Neural crest cell (in vitro differentiated cells): ENCODE measurements at places on chromosomes 4 and X.

- no peaks in the 10 kb centered on the region for H3K27me3 ChIP-seq
- peaks cover 71% of the 10 kb centered on the region for H3K4me1 ChIP-seq
- H3K4me3 ChIP-seq = peak within 1 kb of the TSS; percentile 94
- H3K36me3 ChIP-seq = peaks cover 2% of the 10 kb centered on the region
- peak; percentile 54 for DNase-seq
Observed at GRCh38 chrX:24149351-24150050, at the start of gene ZFX. ZFX (plus strand) TSS chrX:24149729; CDS start chrX:24172743, 23,014 bp downstream.

DNA sequence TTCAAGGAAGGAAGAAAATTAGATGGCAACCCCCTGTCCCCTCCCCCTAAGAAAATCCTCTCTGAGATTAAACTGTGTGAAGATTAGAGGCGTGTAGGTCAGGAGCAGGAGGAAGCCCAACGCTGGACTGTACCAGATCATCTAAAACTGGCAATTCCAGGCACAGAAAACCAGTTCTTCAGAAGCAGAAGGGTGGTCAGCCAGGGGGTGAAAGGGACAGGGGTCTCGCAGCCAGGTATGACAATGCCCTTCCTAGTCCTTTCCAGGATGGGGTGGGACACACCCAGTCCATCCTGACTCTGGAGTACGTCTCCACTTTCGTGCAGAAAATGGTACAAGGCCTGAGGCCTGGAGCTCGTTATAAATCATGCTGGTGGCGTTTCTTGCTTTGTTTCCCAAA, 3.3 kb upstream of the RHOH start:
- H3K4me3 ChIP-seq = no peak overlapping the region
- H3K4me1 ChIP-seq = peaks cover 19% of the 10 kb centered on the region
- no peak overlapping the region for H3K27ac ChIP-seq
- no peaks in the 10 kb centered on the region for H3K27me3 ChIP-seq

GRCh38 chrX:48972220-48973164, 848 bp upstream of the KCND1 start:
- peak; percentile 15 for DNase-seq
- H3K4me1 ChIP-seq = peaks cover 9% of the 10 kb centered on the region
- H3K27me3 ChIP-seq = peaks cover 10% of the 10 kb centered on the region

DNA sequence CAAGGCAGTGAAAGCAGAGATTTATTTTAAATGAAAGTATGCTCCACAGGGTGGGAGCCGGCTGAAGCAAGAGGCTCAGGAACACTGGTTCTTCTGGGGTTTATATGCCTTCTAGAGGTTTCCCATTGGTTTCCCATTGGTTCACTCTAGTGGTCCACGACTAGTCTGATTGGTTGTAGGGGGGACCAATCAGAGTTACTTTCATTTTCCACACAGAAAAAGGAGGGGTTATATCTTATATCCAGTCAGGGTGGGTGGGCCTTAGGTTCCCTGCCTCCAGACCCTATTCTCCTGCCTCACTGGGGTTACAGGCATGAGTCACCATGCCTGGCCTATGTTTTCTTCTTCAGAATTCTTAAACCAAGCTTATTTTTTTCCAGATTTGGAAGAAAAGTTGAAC, 101.6 kb downstream of the KLHL8 start:
- DNase-seq = no peak

DNA sequence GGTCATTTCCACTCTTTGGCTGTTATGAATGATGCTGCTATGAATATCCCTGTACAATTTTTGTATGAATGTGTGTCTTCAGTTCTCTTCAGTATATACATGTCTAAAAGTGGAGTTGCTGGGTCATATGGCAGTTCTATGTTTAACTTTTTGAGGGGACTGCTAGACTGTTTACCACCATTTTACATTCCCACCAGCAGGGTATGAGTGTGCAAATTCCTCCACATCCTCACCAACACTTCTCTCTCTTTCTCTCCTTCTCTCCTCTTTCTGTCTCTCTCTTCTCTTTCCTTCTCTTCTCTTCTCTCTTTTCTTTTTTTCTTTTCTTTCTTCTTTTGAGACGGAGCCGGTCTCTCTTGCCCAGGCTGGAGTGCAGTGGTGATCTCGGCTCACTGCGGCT, 7.8 kb downstream of the WWC2 start:
- H3K27ac ChIP-seq = no peak overlapping the region
- peaks cover 3% of the 10 kb centered on the region for H3K4me1 ChIP-seq
- DNase-seq = no peak
- peak overlapping the region; percentile 17 for H3K4me3 ChIP-seq
- no peaks in the 10 kb centered on the region for H3K27me3 ChIP-seq

- no peak overlapping the region for H3K27ac ChIP-seq
- H3K27me3 ChIP-seq = peaks cover 18% of the 10 kb centered on the region
- no peak overlapping the region for H3K4me3 ChIP-seq
- DNase-seq = no peak
Observed at GRCh38 chrX:24335871-24336270, 22.0 kb upstream of the SUPT20HL2 start.

DNA sequence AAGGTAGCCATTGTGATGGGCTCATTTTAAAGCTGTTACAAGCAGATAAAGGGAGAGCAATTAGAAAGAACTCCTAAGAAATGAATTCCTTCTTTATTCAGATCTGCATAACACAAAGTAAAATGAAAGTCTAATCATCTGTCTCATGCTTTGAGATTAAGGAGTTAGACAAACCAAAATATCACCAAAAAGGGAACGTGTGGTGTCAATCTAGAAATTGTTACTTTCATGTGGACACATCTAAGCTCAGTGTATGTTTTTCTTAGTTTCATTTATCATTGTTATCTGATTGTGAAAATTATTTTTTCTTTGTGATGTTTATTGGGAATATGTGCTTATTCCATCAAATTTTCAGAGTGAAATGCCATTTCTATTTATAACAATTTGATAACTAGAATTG, 80.3 kb downstream of the BANK1 start:
- H3K27me3 ChIP-seq = no peaks in the 10 kb centered on the region
- H3K4me1 ChIP-seq = no peaks in the 10 kb centered on the region
- H3K4me3 ChIP-seq = no peak overlapping the region
- no peak for DNase-seq
- H3K36me3 ChIP-seq = no peaks in the 10 kb centered on the region
- H3K27ac ChIP-seq = no peak overlapping the region

DNA sequence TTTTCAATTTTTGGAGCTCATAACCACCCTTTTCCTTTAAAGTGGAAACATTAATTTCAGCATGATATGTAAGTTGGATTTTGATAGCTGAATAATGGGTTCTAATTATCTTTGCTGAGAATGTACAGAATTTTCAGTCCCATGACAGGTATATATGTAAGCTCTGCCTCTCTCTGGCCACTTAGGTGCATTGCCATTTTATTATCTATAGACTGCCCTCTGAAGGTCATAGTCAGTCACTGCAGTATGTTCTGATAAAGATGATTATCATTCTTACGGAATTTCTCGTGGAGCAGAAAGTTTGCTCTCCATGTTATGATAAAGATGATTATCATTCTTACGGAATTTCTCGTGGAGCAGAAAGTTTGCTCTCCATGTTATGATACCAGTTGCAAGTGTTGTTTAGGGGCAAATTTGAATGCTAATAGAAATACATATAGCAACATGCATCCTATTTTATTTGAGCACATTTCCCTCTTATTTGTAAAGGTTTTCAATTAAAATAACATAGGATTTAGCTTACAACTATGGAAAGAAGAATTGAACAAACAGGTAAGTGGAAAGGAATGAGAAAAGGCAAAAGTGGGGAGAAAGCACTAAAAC, 10.4 kb downstream of the AFP start:
- peaks cover 8% of the 10 kb centered on the region for H3K4me1 ChIP-seq
- H3K36me3 ChIP-seq = no peaks in the 10 kb centered on the region
- no peaks in the 10 kb centered on the region for H3K27me3 ChIP-seq
- H3K4me3 ChIP-seq = no peak overlapping the region

DNA sequence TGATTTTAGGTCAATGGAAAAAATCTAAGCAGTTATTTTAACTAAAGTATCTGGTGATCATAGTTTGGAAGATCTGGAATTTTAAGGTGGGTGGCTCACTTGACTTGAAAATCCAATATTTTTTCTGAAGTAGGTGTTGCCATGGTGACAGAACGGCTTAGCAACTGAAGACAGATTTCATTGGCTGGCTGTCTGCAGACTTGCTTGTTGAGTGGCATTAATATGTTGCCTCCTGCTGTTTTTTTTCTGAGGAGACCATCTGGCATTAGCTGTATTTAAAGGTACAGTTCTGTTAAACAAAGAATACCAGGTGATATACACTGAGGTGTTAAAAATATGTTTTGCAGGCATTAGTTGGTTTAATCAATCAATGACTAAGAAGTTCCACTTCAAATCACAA, 19.8 kb downstream of the CPE start:
- peaks cover 7% of the 10 kb centered on the region for H3K4me1 ChIP-seq
- peaks cover 8% of the 10 kb centered on the region for H3K36me3 ChIP-seq
- H3K27ac ChIP-seq = no peak overlapping the region
- peak overlapping the region; percentile 20 for H3K4me3 ChIP-seq
- peak; percentile 11 for DNase-seq

- peaks cover 5% of the 10 kb centered on the region for H3K4me1 ChIP-seq
- H3K4me3 ChIP-seq = no peak overlapping the region
- no peak overlapping the region for H3K27ac ChIP-seq
- H3K27me3 ChIP-seq = peaks cover 7% of the 10 kb centered on the region
- no peak for DNase-seq
- H3K36me3 ChIP-seq = no peaks in the 10 kb centered on the region
Observed at GRCh38 chr4:145219090-145219489, 38.7 kb upstream of the OTUD4 start.

- no peaks in the 10 kb centered on the region for H3K36me3 ChIP-seq
- no peaks in the 10 kb centered on the region for H3K27me3 ChIP-seq
- H3K27ac ChIP-seq = no peak overlapping the region
- H3K4me3 ChIP-seq = no peak overlapping the region
Observed at GRCh38 chrX:39728025-39728424, 369.7 kb downstream of the BCOR start.

DNA sequence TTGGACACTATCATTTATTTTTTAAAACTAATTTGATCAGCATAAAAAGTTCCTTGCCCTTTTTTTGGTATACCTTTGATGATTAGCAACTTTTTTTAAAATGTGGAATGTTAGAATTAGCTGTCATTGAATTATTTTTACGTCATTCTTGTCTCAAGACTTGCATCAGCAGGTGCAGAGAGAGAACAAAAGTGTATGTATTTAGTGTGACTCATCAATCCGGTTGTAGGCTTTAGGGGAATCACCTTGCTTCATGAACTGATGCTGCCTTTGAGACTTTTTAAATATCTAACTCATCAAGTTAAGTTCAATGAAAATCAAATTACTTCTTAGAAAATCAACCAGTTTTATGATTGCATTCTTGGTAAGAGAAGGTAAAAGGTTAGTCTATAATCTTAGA, 125.1 kb downstream of the ARX start:
- no peak for DNase-seq
- H3K36me3 ChIP-seq = peaks cover 42% of the 10 kb centered on the region
- H3K4me3 ChIP-seq = no peak overlapping the region
- peaks cover 7% of the 10 kb centered on the region for H3K4me1 ChIP-seq

DNA sequence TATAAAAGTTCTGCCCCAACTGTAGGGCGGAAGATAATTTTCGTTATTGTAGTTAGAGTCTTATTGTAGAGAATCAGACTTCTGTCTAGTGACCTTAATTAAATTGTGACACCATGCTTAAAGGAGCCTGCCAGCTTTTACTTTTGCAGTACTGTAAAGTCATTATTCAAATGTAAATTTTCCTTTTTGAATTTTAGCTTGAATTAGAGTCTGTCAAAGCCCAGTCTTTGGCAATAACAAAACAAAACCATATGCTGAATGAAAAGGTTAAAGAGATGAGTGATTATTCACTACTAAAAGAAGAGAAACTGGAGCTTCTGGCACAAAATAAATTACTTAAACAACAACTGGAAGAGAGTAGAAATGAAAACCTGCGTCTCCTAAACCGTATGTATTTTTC, 21.8 kb downstream of the OFD1 start:
- H3K27me3 ChIP-seq = no peaks in the 10 kb centered on the region
- no peak for DNase-seq
- no peaks in the 10 kb centered on the region for H3K4me1 ChIP-seq
- no peak overlapping the region for H3K27ac ChIP-seq
- H3K4me3 ChIP-seq = no peak overlapping the region

- peak overlapping the region; percentile 52 for H3K27ac ChIP-seq
- H3K4me3 ChIP-seq = no peak overlapping the region
- H3K36me3 ChIP-seq = peaks cover 3% of the 10 kb centered on the region
- no peak for DNase-seq
- no peaks in the 10 kb centered on the region for H3K27me3 ChIP-seq
Observed at GRCh38 chrX:54695816-54696487, 102.1 kb downstream of the ITIH6 start.

DNA sequence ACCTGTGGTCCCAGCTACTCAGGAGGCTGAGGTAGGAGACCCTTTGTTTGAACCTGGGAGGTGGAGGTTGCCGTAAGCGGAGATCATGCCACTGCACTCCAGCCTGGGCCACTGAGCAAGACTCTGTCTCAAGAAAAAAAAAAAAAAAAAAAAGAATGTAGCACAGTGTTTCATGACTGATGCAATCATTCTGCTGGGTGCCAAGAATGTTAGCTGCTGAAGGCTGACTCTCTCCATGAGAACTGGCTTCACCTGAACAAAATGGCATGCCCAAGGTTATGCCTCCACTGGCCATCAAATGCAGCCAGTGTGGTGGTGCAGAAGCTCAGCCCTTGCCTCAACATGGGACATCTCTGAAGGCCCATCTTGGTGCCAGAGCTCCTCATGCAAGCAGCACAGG, 412.1 kb downstream of the ADAM29 start:
- H3K4me1 ChIP-seq = no peaks in the 10 kb centered on the region
- H3K27me3 ChIP-seq = no peaks in the 10 kb centered on the region
- no peak overlapping the region for H3K27ac ChIP-seq
- no peak for DNase-seq
- no peaks in the 10 kb centered on the region for H3K36me3 ChIP-seq

GRCh38 chr4:926538-926937, 5.6 kb downstream of the GAK start:
- peaks cover 28% of the 10 kb centered on the region for H3K4me1 ChIP-seq
- DNase-seq = peak; percentile 41
- H3K36me3 ChIP-seq = peaks cover 5% of the 10 kb centered on the region
- H3K27ac ChIP-seq = no peak overlapping the region
- no peaks in the 10 kb centered on the region for H3K27me3 ChIP-seq

- no peak overlapping the region for H3K4me3 ChIP-seq
- H3K27ac ChIP-seq = peak overlapping the region; percentile 19
- H3K4me1 ChIP-seq = peaks cover 56% of the 10 kb centered on the region
Observed at GRCh38 chrX:71992711-71993110, 82.1 kb downstream of the NHSL2 start.

GRCh38 chr4:68466751-68467150, 19.5 kb downstream of the TMPRSS11E start:
- no peak for DNase-seq
- no peaks in the 10 kb centered on the region for H3K4me1 ChIP-seq
- H3K4me3 ChIP-seq = no peak overlapping the region
- no peaks in the 10 kb centered on the region for H3K36me3 ChIP-seq

DNA sequence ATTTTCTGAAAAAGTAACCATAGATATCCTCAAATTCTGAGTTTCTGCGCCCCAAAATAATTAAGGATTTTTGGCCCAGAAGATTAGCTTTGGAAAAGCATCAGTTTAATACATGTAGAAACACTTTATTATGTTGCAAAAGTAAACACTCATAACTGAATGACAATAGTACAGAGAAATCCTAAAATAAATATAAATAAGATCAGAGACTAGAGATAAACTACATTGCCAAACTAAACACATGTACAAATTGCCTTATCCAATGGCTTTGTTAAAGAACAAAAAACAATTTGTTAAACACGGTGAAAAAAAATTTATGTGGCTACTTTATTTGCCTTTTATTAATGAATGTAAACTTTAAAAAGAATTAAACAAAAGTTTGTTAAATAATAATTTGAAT, 17.5 kb downstream of the SPOCK3 start:
- no peak overlapping the region for H3K27ac ChIP-seq
- no peaks in the 10 kb centered on the region for H3K36me3 ChIP-seq
- DNase-seq = no peak
- H3K27me3 ChIP-seq = peaks cover 2% of the 10 kb centered on the region
- H3K4me1 ChIP-seq = no peaks in the 10 kb centered on the region
